ENCODE measurements at places on chromosomes 2 and 18.

GRCh38 chr2:197159661-197160211 lies 150.8 kb downstream of the ANKRD44 start:
- peak; percentile 51 for DNase-seq

GRCh38 chr2:28821295-28821958 lies 10.8 kb downstream of the SPDYA start:
- DNase-seq = peak; percentile 71

DNA sequence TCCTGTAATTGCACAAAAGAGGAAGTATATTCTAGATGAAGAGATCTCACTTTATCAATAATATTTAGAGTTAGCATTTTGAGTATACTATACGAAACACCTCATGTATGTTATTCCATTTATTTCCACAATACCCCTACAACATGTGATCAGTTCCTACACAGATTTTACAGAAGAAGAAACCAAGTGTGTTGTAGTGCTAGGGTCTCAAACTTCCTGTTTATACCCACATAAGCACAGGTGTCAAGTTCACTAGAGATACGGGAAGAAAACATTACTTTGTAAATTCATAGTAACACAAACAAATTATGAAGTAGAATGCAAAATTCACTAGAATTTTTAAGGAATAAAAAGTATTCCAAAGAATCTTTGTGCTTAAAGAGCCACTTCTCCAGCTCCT lies 46.4 kb downstream of the KCTD18 start:
- no peak for DNase-seq

DNA sequence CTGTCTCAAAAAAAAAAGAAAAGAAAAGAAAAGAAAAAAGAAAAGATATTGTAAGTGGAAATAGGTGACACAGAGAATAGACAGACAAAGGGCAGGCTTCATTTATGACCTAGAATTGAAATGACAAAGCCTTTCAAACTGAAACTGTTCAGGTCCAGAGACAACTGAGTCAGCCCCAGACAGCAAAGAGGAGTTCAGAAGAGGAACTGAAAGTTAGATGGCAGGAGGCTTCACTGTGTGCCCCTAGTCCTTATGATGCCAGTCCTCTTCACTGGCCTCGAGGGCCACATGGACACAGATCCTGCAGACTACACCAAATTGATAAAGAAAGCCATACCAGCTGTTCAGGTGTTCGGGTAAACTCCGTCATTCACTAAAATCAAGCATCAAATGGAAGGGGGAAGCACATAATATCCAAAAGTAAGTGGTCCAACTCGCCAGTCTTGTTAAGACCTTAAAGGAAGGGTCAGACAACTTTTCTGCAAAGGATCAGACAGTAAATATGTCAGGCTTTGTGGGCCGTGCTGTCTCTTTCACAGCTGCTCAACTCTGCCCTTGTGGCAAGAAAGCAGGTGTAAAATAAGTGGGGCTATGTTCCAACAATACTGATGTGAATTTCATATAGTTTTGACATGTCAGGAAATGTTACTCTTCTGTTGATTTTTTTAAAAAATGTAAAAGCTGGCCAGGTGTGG lies 231.9 kb upstream of the MGAT5 start:
- no peak for DNase-seq

DNA sequence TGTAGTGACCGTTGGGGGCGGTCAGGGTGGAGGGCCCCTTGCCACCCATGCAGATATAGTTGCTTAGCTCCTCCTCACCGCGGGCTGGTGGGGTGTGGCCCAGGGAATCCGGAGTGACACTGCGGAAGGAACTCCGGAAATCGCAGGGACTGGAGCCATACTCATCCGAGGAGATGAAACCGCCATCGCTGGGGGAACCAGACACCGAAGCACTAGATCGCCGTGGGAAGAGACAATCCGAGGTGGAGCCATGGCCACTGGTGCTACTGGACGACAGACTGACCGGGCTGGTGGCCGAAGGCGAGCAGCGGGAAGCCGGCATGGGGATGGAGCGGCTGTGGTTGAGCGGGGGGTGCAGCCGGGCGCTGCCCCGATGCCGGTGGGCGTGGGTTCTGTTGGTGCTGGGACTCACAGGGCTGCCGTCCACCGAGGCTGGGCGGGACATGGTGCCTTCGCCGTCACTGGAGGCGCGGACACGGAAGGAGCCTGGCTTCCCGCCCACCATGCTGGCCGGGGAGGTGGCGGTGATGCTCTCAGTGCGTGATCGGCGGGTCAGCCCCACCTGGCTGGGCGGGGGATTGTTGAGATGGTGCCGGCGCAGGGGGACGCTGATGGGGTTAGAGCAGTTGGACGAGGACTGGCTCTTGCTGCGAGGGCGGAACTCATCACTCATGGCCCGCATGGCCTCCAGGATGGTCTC lies 2.2 kb downstream of the IRS1 start:
- no peak for DNase-seq
